Muscle of leg (tissue), 16 donors: ENCODE measurements at places on chromosomes 1 and 21. TPM values are rescaled to one million over a fixed set of nuclear protein-coding genes. Genes with fewer than 3 reads are reported as not detected.
A peak's percentile ranks its signal among the peaks of the same experiment; 100 is the strongest.

Gene PSMD4
- polyA plus RNA-seq = 141 TPM

Gene SRSF4
- 67.0 TPM for polyA plus RNA-seq

Gene KCNA10
- polyA plus RNA-seq = 0.75 TPM

GRCh38 chr1:207309745-207310273 lies 11.7 kb upstream of the CD55 start:
- DNase-seq = peak; percentile 53

Gene TSPEAR
- polyA plus RNA-seq = 1.5 TPM

DNA sequence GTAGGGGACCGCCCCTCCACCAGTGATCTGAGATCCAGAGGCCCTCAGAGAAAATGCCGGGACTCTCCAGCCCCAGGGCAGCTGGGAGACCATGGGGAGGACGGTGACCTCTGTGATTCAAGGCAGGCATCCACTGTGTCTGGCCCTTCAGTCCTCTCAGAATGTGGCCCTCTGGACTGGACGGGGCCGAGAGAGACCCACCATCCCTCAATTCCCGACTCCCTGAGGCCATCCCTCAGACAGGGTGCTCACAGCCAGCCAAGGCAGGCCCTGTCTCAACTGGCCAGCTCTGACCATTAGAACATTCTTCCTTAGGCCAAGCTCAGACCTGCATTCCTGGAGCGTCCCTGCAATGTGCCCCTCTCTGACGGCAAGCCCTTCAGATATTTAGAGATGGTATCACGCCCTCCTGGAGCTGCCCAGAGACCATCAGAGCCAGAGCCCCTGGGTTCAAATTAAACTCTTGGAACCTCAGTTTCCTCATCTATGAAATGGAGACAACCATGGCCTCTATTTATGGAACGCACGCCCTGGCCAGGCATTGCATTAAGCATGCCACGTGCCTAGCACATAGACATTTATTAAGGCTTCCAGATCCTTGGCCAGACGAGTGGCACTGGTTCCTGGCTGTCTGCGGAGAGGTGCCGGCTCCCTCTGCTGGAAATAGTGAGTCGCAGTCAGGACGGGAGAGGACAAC lies 9.6 kb upstream of the EPS8L3 start:
- peak; percentile 92 for DNase-seq

Gene PTPN7
- 0.56 TPM for polyA plus RNA-seq

DNA sequence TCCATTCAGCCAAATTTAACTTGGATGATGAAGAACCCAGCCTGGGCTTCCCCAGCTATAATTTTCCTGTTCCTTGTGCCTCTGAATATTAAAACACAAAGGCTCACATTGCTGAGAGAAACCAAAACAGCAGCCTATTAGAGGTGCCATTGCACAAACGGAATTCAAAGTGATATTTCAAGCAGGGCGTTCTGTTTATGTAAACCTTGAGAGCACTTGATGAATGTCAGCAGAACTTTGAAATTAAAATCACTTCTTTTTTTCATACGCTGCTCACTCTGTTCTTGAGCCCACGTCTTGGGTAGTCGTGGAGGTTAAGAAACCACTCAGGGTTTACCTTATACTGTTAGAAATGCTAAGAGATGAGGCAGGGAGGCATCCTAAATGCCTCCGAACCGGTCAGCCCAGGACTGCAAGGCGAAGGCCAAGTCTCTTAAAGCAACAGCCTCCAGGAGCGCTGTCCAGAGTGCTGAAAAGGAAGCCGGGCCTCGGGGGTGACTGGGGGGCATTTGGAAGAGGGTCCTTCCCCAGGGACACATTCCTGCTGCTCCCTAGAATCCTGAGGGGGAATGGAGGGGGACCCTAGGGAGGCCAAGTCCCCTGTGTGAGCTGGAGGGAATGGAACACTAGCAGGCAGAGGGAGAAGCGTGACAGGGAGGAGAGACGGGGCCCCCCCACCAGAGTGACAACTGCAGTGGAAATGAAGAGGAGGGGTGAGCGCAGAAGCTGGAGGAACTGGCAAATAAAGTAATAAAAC lies 154.8 kb upstream of the VAMP3 start:
- peak; percentile 71 for DNase-seq

DNA sequence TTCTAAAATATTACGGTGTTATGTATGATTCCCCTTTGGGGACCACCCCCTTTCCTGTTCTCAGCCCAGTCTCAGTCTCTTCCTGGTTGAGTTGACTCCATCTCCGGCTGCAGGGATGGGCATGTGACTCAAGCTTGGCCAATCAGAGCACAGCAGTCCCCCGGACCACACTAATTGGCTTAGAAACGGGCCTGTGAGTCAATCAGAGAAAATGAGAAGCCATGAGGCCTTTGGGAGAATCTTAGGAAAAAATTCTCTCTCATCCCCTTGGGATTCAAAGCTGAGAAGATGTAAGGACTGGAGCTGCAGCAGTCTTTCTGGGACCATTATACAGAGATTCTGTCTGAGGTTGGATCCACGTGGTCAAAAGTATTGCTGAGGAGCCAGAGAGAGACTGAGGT lies 10.7 kb upstream of the FHAD1 start:
- DNase-seq = no peak

Gene FCER1G
- 24.9 TPM for polyA plus RNA-seq

- peak; percentile 27 for DNase-seq
These were observed 37.3 kb upstream of the TMEM125 start for GRCh38 chr1:43232482-43232881.
